AG09319 (cell line): ENCODE measurements at places on chromosomes 12 and 14.

DNA sequence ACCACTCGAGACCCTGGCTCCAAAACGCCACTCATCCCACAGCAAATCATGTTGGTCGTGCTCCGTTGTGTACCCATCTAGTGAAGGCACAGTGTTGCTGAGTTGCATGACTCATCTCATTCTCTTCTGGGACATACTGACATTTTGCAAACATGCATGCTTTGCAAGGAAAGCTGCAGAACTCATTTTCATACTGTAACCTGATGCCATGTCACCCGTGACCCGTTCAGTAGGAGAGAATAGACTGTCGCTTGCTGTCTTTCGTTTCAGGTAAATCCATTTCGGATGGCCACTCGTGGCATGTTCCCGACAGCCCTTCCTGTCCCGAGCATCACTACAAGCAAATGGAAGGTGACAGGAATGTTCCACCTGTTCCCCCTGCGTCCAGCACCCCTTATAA lies 78.2 kb downstream of the ESR2 start:
- DNase-seq = no peak

GRCh38 chr12:78164154-78164553 lies 333.5 kb downstream of the NAV3 start:
- no peak for DNase-seq

DNA sequence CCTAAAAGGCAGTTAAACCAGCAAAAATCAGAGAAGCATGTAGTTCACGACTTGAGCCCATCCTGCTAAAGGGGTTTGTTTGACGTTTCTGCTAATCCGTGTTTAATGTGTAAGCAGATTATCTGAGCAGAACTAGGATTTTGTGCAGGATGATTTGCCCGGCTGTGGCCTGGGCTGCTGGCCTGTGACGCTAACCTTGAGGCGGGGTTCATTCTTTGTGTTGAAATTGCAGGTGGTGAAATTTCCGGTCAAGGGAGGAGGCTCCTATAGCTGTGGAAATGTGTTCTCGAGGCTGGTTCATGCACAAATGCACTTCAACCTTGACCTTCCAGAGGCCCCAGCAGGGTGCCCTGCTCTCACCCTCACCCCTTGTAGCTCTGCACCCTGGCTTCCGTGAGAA lies 63.7 kb downstream of the SLC24A4 start:
- no peak for DNase-seq

DNA sequence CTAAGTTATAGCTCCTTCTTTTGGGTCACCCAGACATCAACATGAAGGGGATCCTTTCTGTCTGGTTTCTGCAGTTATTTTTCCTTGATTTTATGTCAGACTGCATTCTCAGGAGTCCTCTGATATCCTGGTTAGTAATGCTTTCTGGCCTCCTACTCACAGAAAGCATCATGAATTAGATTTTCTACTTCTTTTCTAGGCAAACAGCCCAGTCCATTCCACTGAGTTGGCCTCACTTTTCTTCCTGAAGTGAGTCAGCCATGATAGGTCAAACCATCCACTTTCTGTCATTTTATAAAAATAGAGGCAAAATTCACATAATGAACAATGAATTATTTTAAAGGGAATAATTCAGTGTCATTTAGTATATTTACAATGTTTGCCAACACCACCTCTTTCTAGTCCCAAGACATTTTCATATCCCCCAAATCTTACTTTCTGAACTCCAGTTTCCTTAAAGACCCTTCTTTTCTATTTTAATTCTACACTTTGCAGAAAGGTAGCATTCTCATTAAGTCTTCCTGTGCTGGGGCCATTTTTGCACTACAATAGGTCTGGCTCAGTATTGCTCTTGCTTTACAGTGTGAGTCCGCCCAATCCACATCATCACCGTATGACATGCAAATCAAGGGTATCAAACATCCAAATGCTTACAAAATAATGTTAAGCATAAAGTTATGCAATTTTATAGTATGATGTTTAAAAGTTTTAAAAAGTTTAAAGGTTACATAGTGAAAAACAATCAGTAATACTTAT lies 95.1 kb downstream of the UNC79 start:
- DNase-seq = no peak

GRCh38 chr14:22333422-22334274 lies 255.4 kb downstream of the DAD1 start:
- no peak for DNase-seq

DNA sequence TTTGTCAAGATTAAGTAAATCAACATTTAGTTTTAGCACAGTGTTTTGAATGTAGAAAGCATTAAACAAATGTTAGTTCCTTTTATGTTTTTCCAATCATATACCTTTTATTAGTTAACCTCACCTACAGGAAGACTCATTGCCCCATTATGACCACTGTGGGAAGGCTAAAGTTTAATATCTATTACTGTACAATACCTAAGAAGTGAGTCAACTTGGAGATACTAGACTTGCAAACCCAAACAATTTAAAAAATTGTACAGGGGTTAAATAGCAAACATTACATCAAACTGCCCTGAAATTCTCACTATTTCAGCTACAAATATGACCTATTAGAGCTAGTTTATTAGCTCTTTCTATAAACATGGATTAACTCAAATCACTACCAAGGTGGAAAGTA lies 8.6 kb upstream of the G2E3 start:
- DNase-seq = no peak
